ENCODE measurements at places on chromosomes 6 and 20.

DNA sequence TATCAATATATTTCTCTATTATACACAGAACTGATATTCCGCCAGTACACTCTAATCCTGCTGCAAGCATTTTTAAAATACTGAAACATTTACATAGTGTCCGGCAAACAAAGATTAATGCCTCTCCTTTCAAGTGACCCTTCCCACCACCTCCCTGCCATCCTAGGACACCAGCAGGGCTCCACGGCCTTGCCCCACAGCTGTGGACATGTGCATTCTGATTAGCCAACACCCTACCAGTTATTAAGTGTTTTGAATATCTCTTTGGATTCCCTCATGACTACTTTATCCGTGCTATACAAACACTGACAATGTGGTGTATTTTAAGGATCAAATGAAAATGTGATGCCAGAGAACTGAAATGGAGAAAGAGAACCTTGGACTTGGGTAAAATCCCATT, 615.1 kb downstream of the KIF16B start:
- H3K27ac ChIP-seq, result no peak overlapping the region
- DNase-seq, result no peak
- H3K4me3 ChIP-seq, result no peak overlapping the region
- no peaks in the 10 kb centered on the region for H3K4me1 ChIP-seq
- H3K27me3 ChIP-seq, result peaks cover 2% of the 10 kb centered on the region

DNA sequence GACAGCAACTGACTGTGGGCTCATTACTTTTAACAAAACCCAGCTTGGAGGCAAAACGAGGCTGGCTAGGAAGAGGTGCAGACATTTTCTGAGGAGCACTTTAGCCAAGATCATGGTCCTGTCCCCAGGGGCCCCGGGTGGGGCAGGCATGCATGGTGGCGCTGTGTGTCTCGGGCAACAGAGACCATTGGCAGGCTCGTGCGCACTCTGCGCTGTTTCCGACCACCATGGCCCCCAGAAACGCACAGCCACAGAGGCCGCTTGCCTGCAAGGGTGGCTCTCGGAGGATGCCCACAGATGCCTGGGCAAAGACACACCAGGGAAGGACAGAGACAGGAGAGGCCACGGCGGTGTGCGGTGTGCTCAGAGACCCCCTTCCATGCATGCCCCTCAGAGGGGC, 6.7 kb downstream of the BHLHE23 start:
- peak overlapping the region; percentile 64 for H3K27ac ChIP-seq
- no peak overlapping the region for H3K4me3 ChIP-seq
- no peak for DNase-seq
- peaks cover 14% of the 10 kb centered on the region for H3K4me1 ChIP-seq
- H3K27me3 ChIP-seq, result peaks cover 44% of the 10 kb centered on the region

DNA sequence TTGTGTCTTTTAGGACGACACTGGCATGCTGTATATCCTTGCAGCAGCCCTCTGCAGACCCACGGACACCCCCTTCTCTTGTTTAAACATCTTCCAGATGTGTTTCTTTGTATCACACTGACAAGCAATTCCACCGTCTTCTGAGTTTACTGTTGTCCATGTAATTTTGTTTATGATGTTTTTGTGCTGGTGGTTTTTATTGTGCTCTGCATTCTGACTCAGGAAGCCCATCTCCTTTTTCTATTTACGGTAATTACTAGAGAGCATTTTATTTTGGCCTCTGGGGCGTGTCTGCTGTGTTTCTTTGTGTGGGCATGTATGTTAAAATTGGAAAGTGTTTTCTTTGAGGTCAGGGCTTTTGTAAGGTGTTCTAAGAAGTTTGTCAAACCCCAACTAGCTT, 111.9 kb downstream of the JARID2 start:
- no peaks in the 10 kb centered on the region for H3K36me3 ChIP-seq
- peaks cover 56% of the 10 kb centered on the region for H3K4me1 ChIP-seq
- peaks cover 1% of the 10 kb centered on the region for H3K27me3 ChIP-seq
- H3K4me3 ChIP-seq, result peak overlapping the region; percentile 3
- no peak for DNase-seq

DNA sequence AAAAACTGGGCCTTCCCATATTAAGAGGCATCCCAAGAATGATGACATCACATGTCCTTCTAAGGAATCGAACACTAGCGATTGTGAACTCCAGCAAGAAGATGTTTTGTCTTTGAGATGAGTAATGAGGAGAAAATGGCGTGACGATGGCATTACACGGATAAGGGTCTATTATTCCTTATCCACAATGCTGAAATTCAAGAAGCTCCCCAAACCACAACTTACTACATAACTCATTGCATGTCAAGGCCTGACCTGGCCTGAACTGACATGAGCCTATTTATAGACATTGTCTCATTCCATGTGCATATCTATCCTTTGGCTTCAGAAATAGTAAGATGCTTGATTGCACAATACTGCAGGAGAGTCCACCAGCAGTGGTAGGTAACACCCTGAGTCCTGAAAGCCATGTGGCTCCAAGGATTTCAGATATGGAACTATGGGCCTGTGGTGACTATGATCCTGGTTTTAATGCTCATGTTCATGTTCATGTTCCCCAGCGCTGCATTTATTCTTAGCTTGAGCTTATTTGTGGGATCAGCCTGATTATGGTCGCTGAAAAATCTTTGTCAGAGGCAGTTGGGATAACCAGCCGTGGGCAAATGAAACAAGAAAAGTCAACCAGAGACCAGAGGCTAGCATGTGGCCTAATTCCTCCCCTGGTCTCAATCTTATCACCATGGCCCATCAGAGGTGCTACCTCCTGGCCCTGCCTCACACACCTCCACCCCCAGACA, 183.2 kb upstream of the JARID2 start:
- no peak for DNase-seq
- no peak overlapping the region for H3K27ac ChIP-seq
- H3K4me3 ChIP-seq, result no peak overlapping the region

DNA sequence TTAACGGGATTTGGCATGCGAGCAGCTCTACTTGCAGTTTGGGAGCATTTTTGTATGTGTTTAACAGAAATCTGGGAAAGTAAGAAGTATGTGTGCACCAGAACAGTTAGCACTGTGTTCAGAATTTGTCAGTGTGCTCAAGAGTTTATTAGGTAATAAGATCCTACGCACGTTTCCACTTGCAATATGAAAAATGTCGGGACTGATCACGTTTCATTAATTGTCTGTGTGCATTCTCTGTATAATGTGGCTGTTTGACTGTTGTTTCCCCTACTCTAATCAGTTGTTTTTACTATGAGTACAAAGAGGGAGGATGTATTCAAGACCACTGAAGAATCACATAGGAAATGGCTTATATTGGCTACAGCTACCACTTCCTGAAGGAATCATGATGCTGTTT, 349.7 kb upstream of the POU3F2 start:
- H3K4me3 ChIP-seq, result no peak overlapping the region
- DNase-seq, result no peak
- H3K36me3 ChIP-seq, result no peaks in the 10 kb centered on the region
- H3K4me1 ChIP-seq, result no peaks in the 10 kb centered on the region

DNA sequence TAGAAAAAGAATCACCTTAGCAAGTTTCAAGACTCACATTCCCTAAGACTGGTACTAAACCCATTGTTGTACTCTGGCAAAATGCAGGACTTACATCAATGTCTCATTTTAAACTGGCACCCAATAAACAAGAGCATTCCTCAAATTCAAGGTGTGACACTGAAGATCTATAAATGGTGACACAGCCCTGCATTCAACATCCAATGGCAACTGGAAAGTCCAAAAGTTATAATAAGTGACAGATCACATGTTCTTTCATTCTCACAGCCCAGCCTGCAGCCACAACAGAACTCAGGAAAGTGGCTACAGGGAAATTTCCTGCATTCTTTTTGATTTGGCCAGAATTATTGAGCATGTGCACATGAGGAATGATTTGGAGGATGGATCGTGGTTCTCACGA, 57.5 kb downstream of the MBOAT1 start:
- H3K36me3 ChIP-seq, result no peaks in the 10 kb centered on the region
- H3K27ac ChIP-seq, result no peak overlapping the region
- DNase-seq, result no peak
- no peaks in the 10 kb centered on the region for H3K4me1 ChIP-seq
- H3K27me3 ChIP-seq, result no peaks in the 10 kb centered on the region

DNA sequence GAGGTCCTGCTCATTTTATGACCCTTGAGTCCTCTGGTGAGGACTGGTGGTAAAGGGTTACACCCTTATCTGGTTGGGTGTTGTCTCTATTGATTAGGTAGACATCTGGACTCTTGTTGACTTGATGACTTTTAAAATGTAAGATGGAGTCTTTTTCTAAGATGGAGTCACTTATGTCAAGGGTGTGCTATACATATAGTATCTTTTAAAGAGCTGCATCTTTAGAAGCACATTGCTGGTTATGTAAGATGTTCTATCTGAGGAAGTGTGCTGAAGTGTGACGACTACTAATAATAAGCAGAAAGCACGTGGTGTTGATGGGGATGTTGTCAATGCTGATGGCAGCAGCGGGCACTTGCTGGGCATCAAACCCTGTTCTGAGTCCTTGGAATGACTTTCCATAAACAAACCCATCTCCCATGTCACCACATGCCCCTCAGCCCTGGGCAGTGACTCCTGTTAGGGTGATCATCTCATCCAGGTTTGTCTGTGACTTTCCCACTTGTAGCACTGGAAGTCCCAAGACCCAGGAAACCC, 229.6 kb downstream of the EYA2 start:
- H3K36me3 ChIP-seq, result no peaks in the 10 kb centered on the region
- H3K27me3 ChIP-seq, result peaks cover 14% of the 10 kb centered on the region
- no peak overlapping the region for H3K4me3 ChIP-seq
- H3K27ac ChIP-seq, result no peak overlapping the region
- no peak for DNase-seq
